ENCODE measurements at places on chromosomes 13 and 19.

DNA sequence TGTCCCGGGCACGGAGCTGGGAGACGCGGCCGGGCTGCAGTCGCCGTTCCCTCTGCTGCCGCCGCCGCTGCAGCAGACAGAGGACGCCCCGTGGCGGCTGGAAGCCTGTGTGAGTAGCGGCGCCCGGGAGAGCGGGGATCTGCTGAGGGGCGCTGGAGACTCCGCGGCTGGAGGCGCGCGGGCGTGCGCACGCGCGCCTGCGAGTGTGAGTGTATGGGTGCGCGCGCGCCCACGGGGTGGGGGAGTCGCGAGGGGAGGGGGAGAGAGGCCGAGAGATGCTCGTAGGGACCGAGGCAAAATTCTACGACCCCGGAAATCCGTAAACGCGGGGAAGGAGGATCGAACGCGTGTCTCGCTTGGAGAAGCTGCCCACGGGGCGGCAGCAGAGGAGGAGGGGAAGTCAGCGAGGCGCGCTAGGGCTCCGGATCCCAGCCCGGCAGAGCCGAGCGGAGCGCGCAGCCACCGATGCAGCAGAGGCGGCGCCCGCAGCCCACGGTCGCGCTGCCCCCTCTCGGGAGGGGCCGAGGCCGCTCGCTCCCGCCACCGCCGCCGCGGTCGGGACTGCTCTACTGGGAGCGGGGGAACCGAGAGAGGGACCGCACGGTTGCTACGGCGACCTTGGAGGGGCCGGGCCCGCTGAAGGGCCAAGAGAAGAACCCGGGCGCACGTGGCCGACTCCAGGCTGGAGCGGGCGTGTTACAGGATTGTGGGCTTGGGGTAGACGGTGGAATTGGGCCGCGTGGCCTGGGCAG is at the start of gene ENOX1:
ENOX1 (minus strand) TSS at position 207 of the 752 bp plus-strand sequence.
- DNase-seq: peak; percentile 29

DNA sequence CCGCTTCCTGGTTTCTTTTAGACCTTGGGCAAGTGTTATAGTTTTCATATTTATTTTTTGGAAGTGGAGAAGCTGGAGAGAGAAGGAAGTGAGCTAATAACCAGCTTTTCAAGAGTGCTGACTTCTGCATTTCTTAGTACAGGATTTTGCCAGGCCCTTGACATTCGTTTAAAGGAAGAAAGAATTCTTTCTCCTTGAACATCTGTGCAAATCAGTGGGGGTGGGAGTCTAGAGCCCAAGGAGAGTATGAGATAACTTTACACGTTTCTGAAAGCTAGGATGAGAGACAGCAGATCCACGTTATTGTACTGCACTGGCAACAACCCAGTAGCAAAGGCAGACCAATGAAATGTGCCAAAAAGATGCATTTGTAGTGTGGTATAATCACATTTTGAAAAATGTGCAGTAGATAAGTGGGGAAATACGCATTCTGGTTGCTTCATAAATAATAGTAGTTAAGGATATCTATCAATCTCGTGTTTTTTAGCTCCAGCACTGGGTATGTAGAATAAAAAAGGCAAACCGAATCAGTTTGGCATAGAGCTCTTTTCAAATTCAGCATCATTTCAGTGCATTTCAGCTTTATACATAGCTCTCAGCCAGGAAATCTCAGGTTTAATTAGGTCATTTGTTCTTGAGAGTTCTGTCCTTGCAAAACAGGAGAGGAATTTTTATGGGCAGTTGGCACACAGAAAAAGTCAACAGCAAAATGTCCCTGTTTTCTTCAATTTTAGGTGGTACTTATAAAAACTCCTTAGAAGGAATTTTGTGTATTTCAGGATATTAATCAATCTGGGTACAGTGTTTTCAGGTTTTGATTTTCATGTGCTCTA is 4.3 kb downstream of the RNF113B start:
- DNase-seq: no peak

DNA sequence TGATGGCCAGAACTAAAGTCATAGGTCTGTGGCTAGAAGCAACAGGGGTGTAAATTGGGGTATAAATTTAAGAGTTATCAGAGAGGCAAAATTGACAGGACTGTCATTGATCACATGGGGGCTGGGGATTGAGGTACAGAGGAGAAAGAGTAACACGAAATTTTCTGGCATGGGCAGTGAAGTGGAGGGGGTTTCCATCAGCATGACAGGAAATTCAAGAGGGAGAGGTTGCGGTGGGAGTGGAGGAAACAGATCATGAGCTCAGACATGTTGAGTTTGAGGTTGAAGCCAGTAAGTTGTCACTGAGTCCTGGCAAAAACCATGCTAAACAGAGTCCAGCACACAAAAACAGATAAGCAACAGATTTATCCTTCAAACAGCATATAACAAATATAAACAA is 192.1 kb upstream of the TSC22D1 start:
- peak; percentile 12 for DNase-seq

DNA sequence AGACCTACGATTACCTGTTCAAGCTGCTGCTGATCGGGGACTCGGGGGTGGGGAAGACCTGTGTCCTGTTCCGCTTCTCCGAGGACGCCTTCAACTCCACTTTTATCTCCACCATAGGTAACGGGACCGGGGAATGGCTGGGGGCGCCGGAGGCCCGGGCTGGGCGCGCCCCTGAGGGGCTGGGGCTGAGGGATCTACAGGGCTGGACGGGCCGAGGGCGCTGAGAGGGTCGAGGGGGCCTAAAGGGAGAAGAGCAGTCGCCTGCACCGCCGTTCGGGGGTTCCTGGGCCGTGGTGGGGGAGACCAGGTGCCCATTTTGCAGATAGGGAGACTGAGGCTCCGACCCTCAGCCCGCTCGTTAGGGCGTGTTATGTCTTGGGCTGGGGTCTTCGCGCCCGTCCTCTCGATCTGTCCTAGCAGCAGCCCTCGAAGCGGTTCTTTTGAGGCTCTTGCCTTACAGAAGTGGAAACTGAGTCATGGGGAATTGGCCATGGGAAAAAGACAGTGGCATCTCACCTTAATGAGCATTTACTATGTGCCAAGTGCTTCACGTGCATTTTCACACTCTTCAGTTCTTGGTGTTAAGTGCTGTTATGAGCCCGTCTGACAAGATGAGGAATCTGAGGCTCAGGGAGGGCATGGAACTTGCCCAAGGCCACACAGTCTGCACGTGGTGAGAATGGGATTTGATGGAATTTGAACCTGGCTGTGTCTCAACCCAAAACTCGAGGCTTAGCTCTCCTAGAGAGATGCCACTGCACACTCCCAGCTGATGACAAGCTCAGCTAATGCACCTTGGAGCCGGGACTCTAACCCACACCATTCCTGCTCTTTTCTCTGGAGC is 442 bp downstream of the RAB8A start:
- DNase-seq: no peak

- DNase-seq: no peak
Observed at GRCh38 chr13:103614761-103615160, 548.5 kb upstream of the SLC10A2 start.

DNA sequence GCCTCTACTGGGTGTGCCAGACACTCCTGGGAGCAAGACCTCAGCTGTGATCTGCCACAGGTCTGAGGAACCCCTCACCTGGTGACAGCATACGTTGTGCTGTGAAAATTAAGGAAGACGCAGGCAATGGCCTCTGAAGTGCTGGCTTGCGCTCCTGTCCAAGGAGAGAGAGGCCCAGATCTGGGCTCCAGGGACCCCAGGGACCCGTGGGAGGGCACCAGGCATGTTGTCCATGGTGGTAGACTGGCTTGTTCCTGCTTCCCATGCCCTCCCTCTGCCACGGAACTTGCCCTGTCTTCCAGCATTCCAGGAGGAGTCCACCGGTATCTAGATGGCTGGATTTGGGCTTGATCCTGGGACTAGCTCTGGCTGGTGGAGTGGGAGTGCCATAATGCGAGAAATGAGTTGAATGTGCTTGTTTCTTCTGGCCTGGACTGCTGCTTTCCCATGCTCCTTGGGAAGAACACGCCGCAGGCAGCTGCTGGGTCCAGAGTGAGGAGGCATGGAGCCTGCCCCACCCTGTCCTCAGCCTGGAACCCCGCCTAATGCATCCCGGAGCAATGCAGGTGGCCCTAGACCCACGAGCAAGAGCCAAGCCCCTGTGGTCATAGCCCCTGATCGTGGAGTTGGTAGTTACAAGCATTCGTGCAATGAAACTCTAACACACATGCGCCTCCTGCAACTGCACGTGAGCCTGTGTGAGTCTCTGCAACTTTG is 190.2 kb downstream of the TEX29 start:
- no peak for DNase-seq

GRCh38 chr19:3186160-3186688 is 494 bp downstream of the NCLN start:
- DNase-seq: no peak

GRCh38 chr13:27455331-27455855 is 5.0 kb upstream of the MTIF3 start:
- no peak for DNase-seq

DNA sequence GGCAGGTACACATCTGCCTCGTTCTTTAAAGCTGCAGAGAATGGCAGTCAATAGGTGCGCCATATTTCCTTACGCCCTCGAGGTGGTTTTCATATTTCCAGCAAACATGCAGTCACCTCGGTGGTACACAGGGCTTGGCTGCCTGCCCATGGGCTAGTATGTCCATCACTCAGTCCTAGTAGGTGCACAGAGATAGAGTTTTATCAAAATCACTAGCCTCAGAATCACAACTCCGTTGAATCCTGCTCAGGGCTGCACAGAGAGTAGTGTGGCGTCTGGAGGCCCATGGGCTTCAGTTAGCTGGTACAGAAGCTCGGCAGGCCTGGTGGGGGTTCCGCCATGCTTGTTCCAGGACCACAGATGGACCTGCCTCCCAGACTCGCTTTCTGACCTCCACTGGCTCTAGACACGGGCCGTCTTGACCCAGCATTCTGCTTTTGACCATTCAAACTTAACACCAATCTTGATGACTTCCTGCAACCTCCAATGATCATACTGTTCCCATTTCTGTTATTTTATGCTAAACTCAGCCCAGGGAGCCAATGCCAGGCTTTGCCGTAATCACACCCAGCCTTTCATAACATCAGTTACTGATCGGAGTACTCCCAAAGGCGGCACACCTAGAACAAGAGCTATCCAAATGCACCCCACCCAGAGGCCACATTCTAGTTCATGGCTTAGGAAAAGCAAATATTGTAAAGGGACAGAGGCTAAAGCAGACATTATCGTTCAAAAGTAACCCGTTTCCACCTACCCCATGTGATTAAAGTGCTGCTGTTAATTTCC is 120.4 kb downstream of the RAB20 start:
- no peak for DNase-seq

DNA sequence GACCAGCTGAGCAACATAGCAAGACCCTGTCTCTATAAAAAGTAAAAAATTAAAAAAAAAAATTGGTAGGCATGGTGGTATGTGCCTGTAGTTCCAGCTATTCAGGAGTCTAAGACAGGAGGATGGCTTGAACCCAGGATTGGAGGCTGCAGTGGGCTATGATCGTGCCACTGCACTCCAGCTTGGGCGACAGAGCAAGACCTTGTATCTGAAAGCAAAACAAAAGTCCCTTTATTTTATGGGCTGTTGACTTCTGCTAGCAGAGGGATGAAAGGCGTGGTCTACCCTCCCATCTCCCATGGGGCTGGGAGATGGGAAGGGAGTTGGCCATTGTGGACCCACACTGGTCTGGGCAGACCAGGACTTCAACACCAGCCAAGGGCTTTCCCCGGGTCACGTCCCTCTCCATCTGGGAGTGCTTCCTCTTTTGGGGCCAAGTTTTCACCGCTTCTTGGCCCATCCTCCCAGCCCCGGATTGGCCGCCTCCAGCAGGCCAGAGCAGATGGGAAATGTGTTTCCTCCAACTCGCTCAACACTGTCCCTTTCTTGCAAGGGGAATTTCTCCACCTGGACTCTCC is 2.2 kb upstream of the TNFSF9 start:
- no peak for DNase-seq

DNA sequence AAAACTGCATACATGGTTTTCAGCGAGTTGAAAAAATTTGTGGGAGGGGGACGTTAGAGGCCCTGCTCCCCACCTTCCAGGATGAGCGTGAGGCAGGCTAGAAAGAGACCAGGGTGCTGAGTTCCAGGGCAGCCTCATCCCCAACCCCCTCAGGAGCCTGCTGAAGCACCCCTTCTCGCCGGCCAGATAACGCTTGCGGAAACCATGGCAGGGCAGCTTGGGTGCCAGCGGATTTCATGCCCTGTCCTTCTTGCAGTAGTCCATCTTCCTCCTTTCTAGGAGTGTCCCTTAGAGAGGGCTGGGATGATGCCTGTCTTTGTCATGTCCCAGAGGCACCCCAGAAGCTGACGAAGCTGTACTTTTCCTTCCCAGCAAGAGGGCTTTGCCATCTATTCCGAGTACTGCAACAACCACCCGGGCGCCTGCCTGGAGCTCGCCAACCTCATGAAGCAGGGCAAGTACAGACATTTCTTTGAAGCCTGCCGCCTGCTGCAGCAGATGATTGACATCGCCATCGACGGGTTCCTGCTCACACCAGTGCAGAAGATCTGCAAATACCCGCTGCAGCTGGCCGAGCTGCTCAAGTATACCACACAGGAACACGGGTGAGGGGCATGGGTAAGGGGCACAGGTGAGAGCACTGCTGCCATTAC is 19.0 kb upstream of the C1QTNF9 start:
- DNase-seq: no peak

DNA sequence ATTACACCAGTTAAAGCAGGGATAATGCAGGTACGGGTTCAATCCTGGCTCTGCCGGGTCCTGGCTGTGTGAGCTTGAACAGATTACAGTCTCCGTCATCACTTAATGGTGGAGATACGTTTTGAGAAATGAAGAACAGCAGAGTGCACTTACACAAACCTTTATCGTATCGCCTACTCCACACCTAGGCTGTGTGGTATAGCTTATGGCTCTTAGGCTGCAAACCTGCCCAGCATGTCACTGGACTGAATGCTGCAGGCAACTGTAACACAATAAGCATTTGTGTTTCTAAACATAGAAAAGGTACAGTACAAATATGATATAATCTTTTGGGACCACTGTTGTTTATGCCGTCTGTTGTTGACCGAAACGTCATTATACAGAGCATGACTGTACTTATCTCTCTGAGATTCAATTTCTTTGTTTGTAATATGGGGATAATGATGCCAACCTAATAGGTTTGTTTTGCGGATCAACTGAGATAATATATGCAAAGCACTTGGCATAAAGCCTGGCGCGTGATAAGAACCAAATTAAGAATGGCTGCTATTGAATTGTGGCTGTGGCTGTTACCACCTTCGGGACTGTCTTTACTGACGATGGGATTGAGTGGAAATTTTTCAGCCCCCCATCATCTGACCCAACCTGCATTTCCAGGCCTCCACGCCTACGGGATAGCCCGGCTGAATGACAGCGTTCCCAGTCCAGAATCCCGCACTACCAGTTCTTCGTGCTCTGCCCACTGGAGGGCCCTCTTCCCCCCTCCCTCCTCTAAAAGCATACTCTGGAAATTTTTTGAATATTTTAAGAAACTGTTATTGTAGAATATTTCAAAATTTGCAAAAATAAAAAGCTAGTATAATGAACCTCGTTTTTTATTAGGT is 11.2 kb downstream of the KRTDAP start:
- no peak for DNase-seq

- no peak for DNase-seq
Observed at GRCh38 chr19:13122275-13122878, 4.3 kb downstream of the NACC1 start.

All from activated T-cell treated with anti-CD3 and anti-CD28 coated beads for 48 hours (primary cell).